ENCODE measurements at places on chromosomes 13 and 19.

GRCh38 chr13:32408296-32409000 lies 19.5 kb downstream of the N4BP2L1 start:
- no peak for DNase-seq

- DNase-seq, result peak; percentile 78
These were observed 14.6 kb downstream of the VSIG10L start for GRCh38 chr19:51327066-51328001.

GRCh38 chr13:70107498-70108281 lies at the start of gene ATXN8OS:
TSS of gene ATXN8OS (plus strand) at chr13:70107826.
- no peak for DNase-seq

GRCh38 chr19:9565900-9566705 lies 18.2 kb downstream of the ZNF121 start:
- DNase-seq, result no peak

DNA sequence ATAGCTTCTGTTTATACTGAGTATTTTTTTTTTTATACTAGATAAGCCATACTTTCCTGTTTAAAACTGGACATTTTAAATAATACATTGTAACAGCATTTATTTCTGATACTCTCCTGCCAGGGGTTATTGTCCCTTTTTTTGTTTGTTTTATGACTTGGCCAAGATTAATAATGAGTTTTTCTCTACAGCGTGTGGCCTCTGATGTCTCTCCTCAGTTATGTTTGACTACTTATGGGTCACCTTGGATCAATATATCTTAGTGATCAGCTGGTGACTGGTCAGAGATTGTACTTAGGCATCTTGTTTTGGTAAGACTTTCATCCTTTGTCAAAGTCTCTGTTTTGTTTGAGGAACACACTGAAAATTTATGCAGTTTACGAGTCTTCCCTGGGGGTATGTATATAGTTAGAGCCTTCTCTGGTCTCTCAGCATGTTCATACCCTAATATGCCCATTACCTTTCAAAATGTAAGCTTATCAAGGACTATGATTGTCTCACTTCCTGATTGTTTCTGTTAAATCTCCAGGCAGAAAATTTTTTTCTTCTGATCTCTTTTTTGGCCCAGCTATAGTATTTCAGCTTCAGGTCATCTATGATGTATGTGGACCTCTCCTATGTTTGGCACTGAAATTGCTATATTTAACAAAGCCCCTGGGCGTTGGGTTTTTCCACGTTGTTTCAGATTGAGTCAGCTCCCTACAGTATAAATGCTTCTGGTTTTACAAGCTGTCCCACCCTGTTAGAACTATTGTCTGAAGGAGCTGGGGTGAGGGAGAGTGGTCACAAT lies 87.9 kb downstream of the URI1 start:
- peak; percentile 13 for DNase-seq

- peak; percentile 65 for DNase-seq
These were observed 220.9 kb downstream of the FOXO1 start for GRCh38 chr13:40445557-40445990.

- no peak for DNase-seq
These were observed 24.3 kb downstream of the GNG7 start for GRCh38 chr19:2678044-2678671.

- DNase-seq, result no peak
These were observed 89.3 kb downstream of the TM9SF2 start for GRCh38 chr13:99590519-99591011.

Data from activated CD4-positive, alpha-beta memory T cell treated with anti-CD3 and anti-CD28 coated beads for 36 hours (primary cell).